ENCODE measurements at places on chromosomes 5 and 9. TPM values are rescaled to one million over a fixed set of nuclear protein-coding genes. Genes with fewer than 3 reads are reported as not detected.

DNA sequence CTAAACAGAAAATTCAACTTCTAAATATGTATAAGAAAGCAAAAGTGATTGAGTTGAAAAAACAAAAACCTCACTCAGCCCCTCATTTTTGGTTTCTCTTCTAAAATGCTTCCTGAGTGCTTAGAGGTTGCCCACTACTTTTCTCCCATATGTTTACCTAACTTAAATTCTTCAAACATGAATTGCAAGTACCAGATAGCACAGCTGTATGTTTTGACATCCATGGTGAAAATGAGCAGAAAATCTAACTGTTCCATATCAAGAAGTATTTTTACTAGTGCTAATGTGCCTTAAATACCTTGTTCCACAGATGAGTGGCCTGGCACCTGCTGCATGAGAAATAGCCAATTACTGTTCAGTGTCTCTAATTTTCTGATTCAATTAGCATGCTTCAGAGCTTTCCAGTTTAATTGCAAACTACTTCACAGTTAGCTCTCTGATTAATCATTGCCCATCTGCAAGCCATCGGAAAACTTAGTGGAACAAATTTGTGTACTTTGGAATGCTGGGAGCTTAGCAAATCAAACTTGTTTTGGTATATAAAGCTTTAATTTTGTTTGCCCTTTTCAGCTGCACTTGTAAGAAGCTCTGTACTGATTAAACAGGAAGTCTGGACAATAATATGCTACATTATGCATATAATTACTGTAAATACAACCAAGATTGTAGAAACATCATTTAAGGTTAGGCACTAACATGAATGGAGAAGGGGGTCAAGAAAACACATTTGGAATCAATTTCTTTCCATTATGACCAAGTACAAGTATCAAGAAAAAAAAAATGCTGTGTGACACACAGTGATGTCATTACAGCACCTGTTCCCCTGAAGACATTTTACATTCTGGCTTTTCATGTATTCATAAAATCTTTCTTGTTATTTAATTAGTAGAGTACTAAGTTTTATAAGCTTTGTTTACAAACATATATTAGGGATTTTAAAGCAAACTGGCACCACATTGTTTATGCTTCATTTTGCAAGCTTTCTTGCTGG lies 65.6 kb downstream of the POU5F2 start:
- no peak for DNase-seq

DNA sequence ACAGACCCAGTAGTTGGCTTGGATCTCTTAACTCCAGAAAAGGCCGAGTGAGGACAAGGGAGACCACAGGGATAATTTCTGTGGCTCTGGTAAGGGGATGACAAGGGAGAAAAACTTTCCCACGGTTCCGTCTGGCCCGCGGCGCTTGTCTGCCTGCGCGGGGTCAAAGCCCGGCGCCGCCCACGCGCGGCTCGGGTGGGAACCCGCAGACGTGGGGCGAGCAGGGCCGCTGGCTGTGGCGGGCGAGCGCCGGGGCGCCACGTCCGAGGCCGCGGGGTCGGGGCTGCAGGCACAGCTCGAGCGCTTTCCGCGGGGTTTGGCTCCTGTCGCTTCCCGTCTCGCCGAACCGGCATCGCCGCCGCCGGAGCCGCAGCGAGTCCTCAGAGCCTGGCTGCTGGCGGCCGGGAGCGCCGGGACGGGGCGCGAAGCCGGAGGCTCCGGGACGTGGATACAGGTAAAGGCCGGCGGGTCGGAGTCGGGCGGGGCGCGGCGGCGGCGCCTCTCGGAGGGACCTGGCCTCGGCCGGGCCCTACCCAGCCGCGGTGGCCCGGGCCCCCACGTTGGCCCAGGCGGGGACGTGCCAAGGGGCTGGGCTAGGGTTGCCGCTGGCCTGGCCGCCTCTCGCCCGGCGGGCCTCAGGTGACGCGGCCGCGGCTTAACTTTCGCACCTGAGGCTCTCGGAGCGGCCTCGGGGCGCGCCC lies at the start of gene RNF180:
TSS of gene RNF180 (plus strand) at position 344 of the 701 bp plus-strand sequence. CDS start 34,965 bp downstream, outside the sequence.
- DNase-seq, result peak; percentile 80

DNA sequence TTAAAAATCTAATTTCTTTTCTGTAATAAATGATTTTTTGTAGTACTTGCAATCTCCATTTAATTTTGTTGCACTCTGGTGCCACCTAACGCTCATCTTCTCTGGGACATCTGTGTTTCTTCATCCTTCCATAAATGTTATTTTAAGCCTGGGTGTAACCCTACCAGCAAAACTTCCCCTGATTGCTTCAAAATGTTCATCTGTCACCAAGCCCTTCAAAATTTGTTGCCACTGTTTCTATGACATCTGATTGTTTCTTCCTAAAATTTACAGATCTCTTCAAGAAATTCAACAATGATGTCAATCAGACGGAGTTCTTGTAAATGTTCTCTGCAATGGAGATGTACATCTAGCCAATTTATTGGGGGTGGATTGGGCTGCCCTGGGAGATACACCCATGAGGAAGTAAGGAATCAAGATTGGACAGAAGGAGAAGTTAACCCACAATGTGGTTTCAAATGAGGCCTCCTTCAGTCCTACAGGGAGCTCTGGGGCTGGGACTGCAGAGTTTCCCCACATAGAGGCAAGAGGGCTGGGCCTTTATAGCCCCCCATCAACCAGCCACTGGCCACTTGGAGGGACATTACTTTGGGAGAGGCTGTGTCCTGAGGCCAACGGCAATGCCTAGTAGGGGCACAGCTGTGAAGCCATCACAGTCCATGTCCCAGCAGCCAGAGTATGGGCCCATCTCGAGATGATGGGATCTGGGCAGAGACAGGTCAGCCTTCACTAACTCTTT lies 23.3 kb downstream of the MCTP1 start:
- DNase-seq, result no peak

DNA sequence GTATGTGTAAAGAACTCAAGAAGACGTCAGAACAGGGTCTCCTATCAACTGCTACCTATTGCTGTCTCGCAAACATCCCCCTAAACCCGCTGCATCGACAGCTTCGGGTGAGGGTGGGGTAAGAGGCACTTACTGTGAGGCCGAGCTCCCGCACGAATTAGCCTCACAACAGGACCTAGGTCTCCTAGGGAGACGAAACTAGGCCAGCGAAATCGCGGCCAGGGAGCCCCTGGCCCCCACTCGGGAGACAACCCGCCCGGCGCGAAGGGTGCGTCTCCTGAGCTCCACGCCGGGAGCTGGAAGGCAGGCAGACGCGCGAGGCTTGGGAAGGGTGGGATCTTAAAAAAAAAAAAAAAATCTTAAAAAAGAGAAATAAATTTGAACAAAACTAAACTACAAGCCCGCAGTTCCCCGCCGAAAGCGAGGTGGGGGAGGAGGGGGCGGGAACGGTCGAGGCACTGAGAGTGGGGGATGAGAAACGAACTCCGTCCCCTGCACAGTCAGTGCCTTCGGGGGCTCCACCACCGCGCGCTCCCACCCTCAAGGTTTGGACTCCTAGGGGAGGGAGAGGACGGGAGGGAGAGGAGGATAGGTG lies 33.0 kb upstream of the NFIB start:
- no peak for DNase-seq

FBP2 gene
- total RNA-seq, result not detected

SMC5 gene
- 16.5 TPM for total RNA-seq

DNA sequence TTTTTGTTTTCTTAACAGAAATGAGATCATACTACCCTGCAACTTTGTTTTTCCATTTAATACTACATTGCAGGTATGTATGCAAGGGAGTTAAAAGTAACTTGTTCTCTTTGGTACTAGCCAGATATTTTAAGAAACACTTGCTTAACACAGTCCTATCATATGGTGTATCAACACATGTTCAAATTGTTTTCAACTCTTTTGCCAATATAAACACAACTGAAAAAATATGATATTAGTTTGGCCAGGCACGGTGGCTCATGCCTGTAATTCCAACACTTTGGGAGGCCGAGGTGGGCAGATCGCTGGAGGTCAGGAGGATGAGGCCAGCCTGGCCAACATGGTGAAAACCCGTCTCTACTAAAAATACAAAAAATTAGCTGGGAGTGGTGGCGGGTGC lies 41.6 kb downstream of the RNF38 start:
- DNase-seq, result no peak

GABRA1 gene
- not detected for total RNA-seq

GRCh38 chr5:6902597-6902996 lies 189.4 kb downstream of the TENT4A start:
- DNase-seq, result peak; percentile 66

ACTBL2 gene
- total RNA-seq, result not detected

GRCh38 chr5:135951807-135952206 lies 3.0 kb downstream of the LECT2 start:
- DNase-seq, result no peak

GRCh38 chr5:169696621-169697510 lies 59.8 kb downstream of the DOCK2 start:
- DNase-seq, result no peak

DNA sequence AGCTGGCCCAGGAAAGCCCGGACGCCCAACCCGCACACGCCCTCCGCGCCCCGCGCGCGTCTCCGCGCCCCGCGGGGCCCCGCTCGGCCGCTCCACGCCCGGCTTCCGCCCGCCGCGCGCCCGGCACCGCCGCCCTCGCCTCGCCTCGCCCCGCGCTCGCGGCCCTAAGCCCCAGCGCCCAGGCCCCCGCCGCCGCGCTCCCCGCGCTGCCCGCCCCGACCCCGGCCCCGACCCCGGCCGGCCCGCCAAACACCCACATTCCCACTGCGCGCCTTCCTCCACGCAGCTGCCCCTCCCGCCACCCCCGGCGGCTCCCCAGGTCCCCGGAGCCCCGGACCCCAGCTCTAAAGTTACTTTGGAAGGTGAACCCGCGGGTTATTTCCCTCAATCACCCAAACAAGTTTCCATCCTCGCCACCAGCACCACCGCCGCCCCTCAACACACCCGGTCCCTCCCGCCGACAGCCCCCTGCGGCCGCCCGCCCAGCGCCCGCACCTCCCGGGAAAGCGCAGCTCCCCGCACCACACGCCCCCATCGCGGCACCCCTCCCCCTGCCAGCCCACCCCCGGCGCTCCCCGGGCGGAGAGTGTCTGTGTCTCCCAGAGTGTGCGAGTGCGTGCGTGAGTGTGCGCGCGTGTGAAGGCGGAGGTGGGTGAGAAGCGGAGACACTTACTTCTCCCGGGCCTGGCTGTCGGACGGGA lies 439 bp downstream of the SSBP2 start:
- DNase-seq, result no peak

DOK3 gene
- total RNA-seq, result 29.2 TPM

BHMT2 gene
- not detected for total RNA-seq

GRCh38 chr5:67353500-67354450 lies 157.2 kb upstream of the CD180 start:
- no peak for DNase-seq

- DNase-seq, result no peak
Observed at GRCh38 chr5:69468631-69469030, 24.0 kb upstream of the OCLN start.

LCP2 gene
- not detected for total RNA-seq

CDHR2 gene
- total RNA-seq, result 0.29 TPM

GRCh38 chr9:137457406-137458193 lies 1.5 kb downstream of the NSMF start:
- DNase-seq, result peak; percentile 16

CDKN2B gene
- total RNA-seq, result 0.93 TPM

- DNase-seq, result no peak
Observed at GRCh38 chr5:152164860-152165259, 240.2 kb upstream of the GLRA1 start.

GRCh38 chr9:2872250-2872930 lies 28.5 kb upstream of the PUM3 start:
- DNase-seq, result no peak

DNA sequence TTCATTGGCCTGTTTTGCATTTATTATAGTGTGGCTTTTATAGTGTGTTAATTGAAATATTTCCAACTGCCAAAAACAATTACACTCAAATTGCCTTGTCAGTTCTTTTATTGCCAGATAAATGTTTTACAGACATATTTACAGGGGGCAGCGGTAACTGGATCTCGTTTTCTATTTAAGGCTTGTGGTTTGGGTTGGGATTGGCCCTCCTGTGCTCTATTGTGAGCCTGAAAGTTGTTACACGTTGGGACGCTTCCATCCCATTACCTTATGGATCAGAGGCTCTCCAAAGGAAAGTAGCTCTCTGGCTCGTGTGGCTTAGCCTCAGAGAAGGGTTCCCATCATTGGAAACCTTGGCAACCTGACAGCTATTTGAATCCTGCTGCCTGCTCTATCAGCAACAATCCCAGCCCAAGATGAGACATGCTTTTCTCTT lies 20.8 kb downstream of the DNAI1 start:
- DNase-seq, result no peak

STC2 gene
- total RNA-seq, result 14.0 TPM

CLTA gene
- 164 TPM for total RNA-seq

GRCh38 chr9:98520221-98520960 lies 188.3 kb downstream of the GABBR2 start:
- no peak for DNase-seq

GRCh38 chr5:140399979-140400729 lies 1.5 kb upstream of the ANKHD1 start:
- no peak for DNase-seq

GRCh38 chr5:125835293-125836172 lies 587.7 kb upstream of the GRAMD2B start:
- DNase-seq, result peak; percentile 62

Measured in glutamatergic neuron (in vitro differentiated cells).